ENCODE measurements at places on chromosomes 13 and 19.

GRCh38 chr13:26914624-26915023 is 154.0 kb upstream of the GPR12 start:
- peaks cover 7% of the 10 kb centered on the region for H3K4me1 ChIP-seq
- H3K27me3 ChIP-seq, result peaks cover 2% of the 10 kb centered on the region
- no peak overlapping the region for H3K4me3 ChIP-seq
- H3K36me3 ChIP-seq, result no peaks in the 10 kb centered on the region
- DNase-seq, result peak; percentile 32

GRCh38 chr19:32773126-32773525 is 53.6 kb downstream of the TDRD12 start:
- no peak overlapping the region for H3K27ac ChIP-seq
- H3K27me3 ChIP-seq, result peaks cover 2% of the 10 kb centered on the region
- H3K4me1 ChIP-seq, result no peaks in the 10 kb centered on the region
- no peaks in the 10 kb centered on the region for H3K36me3 ChIP-seq

GRCh38 chr13:29379865-29380264 is 215.6 kb downstream of the SLC7A1 start:
- no peak for DNase-seq
- no peak overlapping the region for H3K4me3 ChIP-seq
- H3K4me1 ChIP-seq, result no peaks in the 10 kb centered on the region
- H3K36me3 ChIP-seq, result no peaks in the 10 kb centered on the region
- H3K27ac ChIP-seq, result no peak overlapping the region

GRCh38 chr13:46893221-46893740 is 3.6 kb downstream of the HTR2A start:
- H3K4me1 ChIP-seq, result peaks cover 6% of the 10 kb centered on the region
- no peak overlapping the region for H3K27ac ChIP-seq
- no peak for DNase-seq
- peak overlapping the region; percentile 64 for H3K4me3 ChIP-seq
- peaks cover 65% of the 10 kb centered on the region for H3K27me3 ChIP-seq

DNA sequence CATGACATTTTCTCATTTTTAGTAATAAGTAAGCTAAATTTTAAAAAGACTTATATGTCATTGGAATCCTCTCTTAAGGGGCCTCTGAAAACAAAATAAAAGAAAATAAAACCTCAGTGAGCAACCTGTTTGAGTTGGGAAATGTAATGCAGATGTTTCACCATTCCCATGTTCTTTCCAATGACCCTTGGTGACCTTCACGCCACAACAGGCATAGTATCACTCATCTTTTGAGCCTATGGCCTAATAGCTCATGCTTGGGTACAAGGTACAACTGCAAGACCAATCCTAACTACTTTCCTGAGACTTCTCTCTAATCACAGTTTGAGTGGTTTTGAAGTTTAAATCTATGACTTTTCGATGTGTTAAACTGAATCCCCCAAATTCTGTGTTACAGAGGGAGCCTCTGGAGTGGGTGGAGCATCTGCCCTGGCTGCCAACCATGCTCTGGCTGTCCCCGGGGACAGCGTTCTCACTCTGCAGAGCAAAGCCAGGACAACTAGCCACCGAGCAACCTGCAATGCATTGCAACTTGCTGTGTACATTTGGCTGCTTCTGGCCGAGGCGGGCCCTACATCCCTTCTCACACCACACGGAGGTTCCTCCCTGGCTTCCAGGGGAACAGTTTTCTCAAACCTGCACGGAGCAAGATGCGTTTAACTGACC is 307.9 kb upstream of the MAB21L1 start:
- H3K27ac ChIP-seq, result no peak overlapping the region
- no peak for DNase-seq
- no peak overlapping the region for H3K4me3 ChIP-seq
- H3K4me1 ChIP-seq, result no peaks in the 10 kb centered on the region
- no peaks in the 10 kb centered on the region for H3K36me3 ChIP-seq

DNA sequence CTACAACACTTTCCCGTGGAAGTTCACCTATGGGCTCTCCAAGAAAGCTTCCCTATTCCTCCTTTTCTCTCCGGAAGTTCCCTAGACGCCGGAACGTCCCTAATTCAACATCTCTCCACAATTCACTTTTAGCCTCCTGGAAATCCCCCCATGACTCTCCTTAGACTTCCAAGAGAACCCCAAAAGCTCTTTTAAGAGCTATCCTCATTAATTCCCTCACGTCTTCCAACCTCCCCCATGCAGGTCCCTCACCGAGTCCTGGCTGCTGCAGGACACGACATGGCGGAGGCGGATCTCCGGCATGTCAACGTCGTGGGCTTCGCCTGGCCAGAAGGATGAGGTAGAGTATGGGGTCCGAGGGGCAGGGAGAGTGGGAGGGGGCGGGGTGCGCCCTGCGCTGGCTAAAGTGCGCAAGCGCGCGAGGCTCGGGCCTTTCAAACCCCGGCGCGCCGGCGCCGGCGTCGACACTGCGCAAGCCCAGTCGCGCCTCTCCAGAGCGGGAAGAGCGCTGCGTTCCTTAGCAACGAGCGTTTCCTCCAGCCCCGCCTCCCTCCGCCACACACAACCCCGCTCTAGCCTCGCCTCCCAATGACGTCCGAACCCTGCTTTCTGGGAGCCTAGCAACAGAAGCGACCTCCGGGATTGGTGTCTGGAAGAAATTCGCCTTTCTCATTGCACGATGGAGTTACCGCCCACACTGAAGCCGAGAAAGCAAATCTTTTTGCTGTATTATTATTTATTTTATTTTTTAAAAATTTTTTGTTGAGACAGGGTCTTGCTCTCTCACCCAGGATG is at the start of the genes PINLYP and XRCC1:
Gene PINLYP (plus strand): TSS at position 646 of the 795 bp plus-strand sequence. CDS start 1,391 bp downstream, outside the sequence.
Gene XRCC1 (minus strand): TSS at position 372 of the 795 bp plus-strand sequence. CDS start 69 bp downstream, at position 303.
- DNase-seq, result peak; percentile 99
- H3K27ac ChIP-seq, result peak within 1 kb of the TSS; percentile 93
- H3K4me3 ChIP-seq, result peak within 1 kb of the TSS; percentile 96
- H3K4me1 ChIP-seq, result peaks cover 45% of the 10 kb centered on the region

- H3K4me3 ChIP-seq, result no peak overlapping the region
- no peaks in the 10 kb centered on the region for H3K27me3 ChIP-seq
- no peaks in the 10 kb centered on the region for H3K36me3 ChIP-seq
- no peak for DNase-seq
- no peak overlapping the region for H3K27ac ChIP-seq
Measured at GRCh38 chr19:53813996-53814395, 10.1 kb downstream of the NLRP12 start.

GRCh38 chr13:30714629-30715371 is 20.5 kb upstream of the ALOX5AP start:
- H3K4me1 ChIP-seq, result peaks cover 19% of the 10 kb centered on the region
- no peak overlapping the region for H3K4me3 ChIP-seq

DNA sequence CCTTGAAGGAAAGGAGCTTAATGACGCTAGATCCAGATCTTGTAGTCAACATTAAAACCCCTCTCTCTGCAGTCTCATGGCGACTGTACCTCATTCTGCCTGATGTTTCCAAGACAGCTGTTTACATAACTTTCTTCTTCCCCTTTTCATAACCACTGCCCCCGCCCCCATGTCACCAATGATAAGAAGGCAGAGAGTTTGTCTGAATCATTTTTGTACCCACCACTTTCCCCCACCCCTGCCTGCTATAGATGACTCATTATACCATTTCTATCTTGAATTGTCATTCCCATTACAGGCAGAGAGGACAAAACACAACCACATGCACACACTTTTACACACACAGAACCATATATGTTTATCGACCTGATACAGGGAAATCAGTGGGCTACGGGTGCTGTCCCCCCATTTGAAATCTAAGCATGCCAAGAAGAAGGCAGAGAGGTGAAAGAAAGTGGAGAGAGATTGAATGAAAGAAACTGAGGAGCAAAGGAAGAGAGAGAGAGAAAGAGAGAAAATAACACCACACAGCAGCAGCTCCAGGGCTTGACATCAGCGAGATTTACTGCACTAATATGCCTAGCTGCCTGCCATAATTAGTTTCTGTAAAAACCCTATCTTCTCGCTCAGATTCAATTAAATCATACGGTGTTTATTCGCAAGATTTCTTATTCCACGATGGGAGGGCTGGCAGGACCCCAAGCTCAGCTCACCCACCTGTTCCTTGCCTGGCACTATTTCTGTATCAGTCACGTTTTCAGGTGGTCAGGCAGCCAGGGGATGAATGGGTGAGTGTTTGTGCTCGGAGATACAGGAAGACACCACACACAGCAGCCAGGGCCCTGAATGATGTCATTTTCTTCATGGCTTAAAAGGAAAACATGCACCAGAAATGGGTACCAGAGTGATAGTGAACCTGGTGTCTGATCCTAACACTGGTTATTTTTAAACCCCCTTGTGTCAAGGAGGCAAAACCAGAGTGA is 114.3 kb upstream of the SERP2 start:
- no peaks in the 10 kb centered on the region for H3K27me3 ChIP-seq
- H3K4me1 ChIP-seq, result peaks cover 19% of the 10 kb centered on the region
- DNase-seq, result peak; percentile 48
- H3K4me3 ChIP-seq, result peak overlapping the region; percentile 29

DNA sequence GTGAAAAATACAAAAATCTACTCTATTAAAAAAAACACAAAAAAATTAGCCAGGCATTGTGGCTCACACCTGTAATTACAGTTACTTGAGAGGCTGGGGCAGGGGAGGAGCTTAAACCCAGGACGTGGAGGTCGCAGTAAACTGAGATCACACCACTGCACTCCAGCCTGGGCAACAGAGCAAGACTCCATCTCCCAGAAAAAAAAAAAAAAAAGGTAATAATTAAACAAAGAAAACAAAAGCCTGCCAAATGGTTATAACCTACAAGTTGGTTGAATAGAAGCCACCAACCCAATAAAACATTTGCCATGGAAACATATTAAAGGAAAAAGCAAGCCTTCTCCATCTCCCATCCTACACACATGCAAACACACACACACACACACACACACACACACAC is 255.2 kb downstream of the ITGBL1 start:
- H3K27ac ChIP-seq, result no peak overlapping the region
- no peak overlapping the region for H3K4me3 ChIP-seq
- DNase-seq, result no peak
- no peaks in the 10 kb centered on the region for H3K36me3 ChIP-seq
- H3K4me1 ChIP-seq, result peaks cover 13% of the 10 kb centered on the region

- DNase-seq, result no peak
- peak overlapping the region; percentile 26 for H3K27ac ChIP-seq
- peaks cover 7% of the 10 kb centered on the region for H3K36me3 ChIP-seq
- peaks cover 55% of the 10 kb centered on the region for H3K27me3 ChIP-seq
- no peak overlapping the region for H3K4me3 ChIP-seq
Measured at GRCh38 chr13:52850072-52850395, 1.6 kb upstream of the PCDH8 start.

GRCh38 chr19:41424335-41425173 is 2.6 kb downstream of the B3GNT8 start:
- no peak overlapping the region for H3K4me3 ChIP-seq
- peak overlapping the region; percentile 79 for H3K27ac ChIP-seq
- H3K36me3 ChIP-seq, result peaks cover 28% of the 10 kb centered on the region
- no peaks in the 10 kb centered on the region for H3K27me3 ChIP-seq

DNA sequence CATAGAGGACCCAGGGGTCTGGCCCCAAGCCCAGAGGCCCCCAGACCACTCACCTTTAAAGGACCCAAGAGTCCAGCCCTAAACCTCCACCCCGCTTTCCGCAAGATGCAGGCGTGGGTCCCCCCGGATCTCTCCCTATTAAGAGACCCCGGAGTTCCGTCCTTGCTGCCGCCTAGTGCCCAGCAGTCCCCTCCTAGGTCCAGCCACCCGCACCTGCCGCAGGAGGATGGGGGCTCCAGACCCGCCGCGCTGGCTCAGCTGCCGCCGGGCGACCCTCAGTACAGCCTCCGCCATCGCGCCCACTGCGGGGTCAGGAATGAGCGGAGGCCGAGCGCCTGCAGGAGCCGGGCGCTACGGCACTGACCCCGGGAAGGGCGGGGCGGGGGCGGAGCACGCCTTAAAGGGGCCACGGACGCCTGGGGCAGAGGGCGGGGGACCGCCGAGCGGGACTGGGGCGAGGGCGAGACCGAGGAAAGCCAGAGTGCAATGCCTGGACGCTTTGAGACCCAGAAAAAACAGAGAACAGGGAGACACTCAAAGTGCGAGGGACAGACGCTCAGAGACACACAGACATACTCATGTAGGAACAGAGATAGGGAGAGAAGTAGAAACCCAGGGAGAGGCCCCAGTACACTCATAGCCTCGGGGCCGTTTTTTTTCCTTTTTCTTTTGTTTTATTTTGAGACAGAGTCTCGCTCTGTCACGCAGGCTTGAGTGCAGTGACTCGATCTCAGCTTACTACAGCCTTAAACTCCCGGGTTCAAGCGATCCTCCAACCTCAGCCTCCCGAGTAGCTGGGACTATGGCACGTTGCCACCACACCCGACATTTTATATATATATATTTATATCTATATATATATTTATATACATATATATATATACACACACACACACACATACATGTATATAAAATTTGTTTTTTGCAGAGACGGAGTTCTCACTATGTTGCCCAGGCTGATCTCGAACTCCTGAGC is at the start of gene ETHE1:
Gene ETHE1 (minus strand): TSS at position 318 of the 976 bp plus-strand sequence. CDS start 24 bp downstream, at position 294.
- peak within 1 kb of the TSS; percentile 95 for H3K4me3 ChIP-seq
- H3K4me1 ChIP-seq, result peaks cover 29% of the 10 kb centered on the region
- no peaks in the 10 kb centered on the region for H3K27me3 ChIP-seq
- DNase-seq, result peak; percentile 83

GRCh38 chr13:110108348-110109139 is 198.4 kb downstream of the COL4A1 start:
- DNase-seq, result no peak
- no peaks in the 10 kb centered on the region for H3K27me3 ChIP-seq
- H3K4me3 ChIP-seq, result no peak overlapping the region
- no peaks in the 10 kb centered on the region for H3K4me1 ChIP-seq
- no peaks in the 10 kb centered on the region for H3K36me3 ChIP-seq

- peaks cover 3% of the 10 kb centered on the region for H3K36me3 ChIP-seq
- peak; percentile 63 for DNase-seq
- H3K4me1 ChIP-seq, result peaks cover 36% of the 10 kb centered on the region
Measured at GRCh38 chr13:50366488-50367174, 351.4 kb downstream of the KCNRG start.

GRCh38 chr19:11481534-11482383 is 913 bp upstream of the ELAVL3 start:
- H3K27me3 ChIP-seq, result peaks cover 34% of the 10 kb centered on the region
- H3K4me1 ChIP-seq, result peaks cover 28% of the 10 kb centered on the region
- DNase-seq, result peak; percentile 84
- H3K4me3 ChIP-seq, result peak overlapping the region; percentile 70
- H3K36me3 ChIP-seq, result peaks cover 6% of the 10 kb centered on the region

- H3K4me3 ChIP-seq, result peak overlapping the region; percentile 63
- DNase-seq, result peak; percentile 69
Measured at GRCh38 chr13:50365408-50366391, 350.5 kb downstream of the KCNRG start.

DNA sequence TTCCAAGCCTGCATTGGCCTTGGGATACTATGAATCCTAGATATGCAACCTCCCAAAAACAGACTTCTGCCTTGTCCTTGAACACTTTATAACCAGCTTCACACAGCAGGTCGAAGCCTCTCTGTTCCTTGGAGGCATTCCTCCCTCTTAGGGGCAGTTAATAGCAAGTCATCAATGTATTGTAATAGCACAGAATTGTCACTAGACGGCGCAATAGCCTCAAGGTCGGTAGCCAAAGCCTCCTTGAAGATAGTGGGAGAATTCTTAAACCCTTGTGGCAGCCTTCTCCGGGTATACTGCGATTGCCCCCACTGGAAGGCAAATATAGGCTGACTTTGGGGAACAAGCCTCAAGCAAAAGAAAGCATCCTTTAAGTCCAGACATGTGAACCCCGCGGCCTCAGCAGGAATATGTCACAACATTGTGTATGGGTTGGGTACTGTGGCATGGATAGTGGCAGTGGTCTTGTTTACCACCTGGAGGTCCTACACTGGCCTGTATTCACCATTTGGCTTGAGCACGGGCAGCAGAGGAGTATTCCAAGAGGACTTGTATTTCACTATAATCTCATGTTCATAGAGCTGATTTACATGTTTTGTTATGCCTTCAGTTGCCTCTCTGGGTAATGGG is 61.1 kb downstream of the ZNF431 start:
- no peak overlapping the region for H3K4me3 ChIP-seq
- H3K27ac ChIP-seq, result no peak overlapping the region
- no peaks in the 10 kb centered on the region for H3K4me1 ChIP-seq
- peak; percentile 49 for DNase-seq
- H3K36me3 ChIP-seq, result no peaks in the 10 kb centered on the region

All from activated CD8-positive, alpha-beta T cell treated with anti-CD3 and anti-CD28 coated beads, Interleukin-2, amount 10 ng/mL, durations not matched to agents 7 days and 5 days (primary cell).